AG20443 (cell line): ENCODE measurements at places on chromosomes 12 and 14.

GRCh38 chr14:70665448-70666360, 24.0 kb downstream of the TTC9 start:
- peak; percentile 76 for DNase-seq

DNA sequence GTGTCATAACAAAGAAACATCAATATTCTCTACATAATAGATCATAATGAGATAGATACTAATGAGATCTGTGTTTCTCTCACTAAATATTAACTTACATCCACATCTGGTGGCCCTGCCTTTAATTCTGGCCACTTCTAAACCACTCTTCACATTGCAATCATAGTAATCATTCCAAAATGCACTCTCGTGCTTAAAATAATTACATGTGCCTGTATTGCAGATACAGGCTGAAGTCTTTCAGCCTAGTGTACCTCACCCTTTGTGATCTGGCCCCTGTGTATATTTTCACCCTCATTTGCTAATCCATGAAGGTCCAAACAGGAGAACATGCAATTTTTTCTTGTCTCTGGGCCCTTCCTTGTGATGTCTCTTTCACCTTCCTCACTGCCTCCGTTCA, 108.0 kb downstream of the LIN7A start:
- peak; percentile 49 for DNase-seq

DNA sequence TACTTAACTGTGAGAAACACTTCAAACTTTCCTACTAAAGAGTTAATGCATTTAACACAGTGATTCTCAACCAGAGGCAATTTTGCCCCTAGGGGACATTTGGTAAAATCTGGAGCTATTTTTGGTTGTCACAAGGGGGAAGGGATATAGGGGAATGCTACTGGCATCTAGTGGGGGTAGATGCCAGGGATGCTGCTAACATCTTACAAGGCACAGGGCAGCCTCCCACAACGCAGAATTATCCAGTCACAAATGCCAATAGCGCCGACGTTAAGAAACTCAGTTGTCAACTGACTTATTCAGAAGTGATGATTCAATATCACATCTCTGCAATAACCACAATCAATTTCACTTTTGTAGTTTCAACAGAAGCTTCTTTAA, 2.0 kb downstream of the EEA1 start:
- no peak for DNase-seq

GRCh38 chr12:48126953-48127630, 7.9 kb downstream of the PFKM start:
- DNase-seq: no peak

DNA sequence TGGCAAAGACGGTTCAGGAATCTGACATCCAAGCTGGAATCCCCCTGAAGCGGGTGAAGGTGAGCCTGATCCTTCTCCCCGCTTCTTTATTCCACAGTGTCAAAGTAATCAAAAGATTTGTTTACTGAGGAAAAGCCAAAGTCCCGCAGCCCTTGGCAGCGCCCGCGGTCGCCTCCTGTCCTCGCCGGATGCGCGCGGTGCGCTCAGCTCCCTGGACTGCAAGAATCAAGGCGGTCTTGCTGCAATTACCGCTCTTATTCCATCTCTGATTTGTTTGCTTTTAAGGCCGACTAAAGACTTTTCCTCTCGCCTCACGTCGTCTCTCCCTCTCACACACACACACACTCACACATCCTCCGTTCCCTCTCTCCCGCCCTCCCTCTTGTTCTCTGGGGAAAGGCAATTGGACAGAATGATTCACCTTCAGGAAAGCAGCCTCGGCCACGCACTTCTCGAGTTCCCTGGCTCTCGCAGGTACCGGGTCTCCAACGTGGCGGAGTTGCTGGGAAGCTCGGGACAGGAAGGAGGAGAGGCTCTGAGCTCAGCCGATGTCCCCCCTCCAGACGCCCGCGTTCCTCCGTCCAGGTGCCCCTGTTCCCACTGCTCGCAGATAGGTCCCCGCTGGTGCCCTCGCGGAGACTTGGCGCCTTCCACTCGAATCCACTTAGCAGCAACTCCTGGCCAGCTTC, 68.6 kb upstream of the USP15 start:
- peak; percentile 39 for DNase-seq

DNA sequence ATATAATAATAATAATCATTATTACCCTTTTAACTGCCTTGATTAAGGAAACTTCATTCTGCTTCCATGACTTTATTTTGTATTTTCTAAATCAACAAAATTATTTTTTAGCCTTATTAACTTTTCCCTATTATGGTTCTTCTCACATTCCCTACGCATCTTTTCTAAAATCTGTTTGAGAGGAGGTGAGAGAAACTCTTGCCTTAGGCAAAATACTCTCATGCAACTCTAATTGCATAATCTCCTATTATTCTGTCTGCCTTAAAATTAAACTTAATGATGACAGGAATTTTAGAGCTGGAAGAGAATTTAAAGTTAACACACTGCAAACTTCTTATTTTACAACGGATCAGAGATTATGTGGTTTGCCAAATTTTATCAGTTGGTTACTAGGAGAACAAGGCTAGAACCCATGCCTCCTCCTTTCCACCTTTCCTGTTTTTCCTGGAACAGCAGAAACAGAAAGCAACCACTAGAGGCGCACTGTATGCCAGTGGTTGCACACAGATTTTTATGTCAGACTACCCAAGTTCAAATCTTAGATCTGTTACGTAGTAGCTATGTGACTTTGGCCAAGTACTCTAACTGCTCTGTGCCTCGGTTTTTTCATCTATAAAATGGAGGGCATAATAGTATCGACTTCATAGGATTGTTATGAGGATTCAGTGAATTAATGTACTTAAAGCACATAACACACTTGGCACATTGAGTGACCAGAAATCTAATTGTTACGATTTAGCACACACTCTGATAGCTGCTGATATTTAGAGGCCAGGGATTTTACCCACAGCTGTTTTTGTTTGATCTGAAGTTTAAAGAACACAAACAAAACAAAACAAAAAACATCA, 4.3 kb upstream of the BRMS1L start:
- DNase-seq: peak; percentile 46

DNA sequence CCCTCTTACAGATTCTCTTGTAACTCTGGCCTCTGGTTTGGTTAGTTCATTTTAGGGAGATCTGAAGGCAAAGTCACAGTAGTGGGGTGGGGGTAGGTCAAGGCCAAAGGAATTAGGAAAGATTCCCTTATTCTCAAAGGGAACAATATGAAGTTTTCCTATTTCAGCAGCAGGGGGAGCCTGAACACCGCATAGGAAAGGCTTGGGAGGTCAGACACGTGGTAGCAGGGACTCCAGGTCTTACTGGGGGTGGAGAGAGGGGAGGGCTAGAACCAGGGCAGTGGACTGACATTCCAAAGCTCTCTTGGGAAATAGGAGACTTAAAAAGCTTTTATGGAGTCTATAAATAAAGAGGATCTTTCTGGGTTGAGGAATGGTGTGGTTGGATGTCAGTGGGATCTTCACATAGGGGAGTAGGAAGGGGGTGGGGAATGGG, 1.3 kb downstream of the ZC3H10 start:
- peak; percentile 84 for DNase-seq

DNA sequence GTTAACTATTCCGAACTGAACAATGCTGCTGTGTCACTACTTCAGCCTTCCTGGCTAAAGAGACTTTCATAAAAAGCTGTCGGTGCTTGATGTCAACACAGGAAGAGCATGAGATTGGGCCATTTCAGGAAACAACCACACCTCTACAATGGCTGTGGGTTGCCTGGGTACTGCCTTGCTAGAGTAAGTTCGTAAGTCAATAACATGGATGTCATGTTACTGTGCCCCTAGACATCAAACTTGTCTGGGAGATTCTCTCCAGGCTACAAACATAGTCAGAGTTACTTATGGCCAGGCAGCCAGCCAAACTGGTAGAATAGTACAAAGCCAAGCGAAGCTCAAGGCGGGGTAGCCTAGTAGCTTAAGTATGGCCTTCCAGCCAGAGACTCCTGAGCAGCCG, 23.1 kb downstream of the MAX start:
- no peak for DNase-seq

DNA sequence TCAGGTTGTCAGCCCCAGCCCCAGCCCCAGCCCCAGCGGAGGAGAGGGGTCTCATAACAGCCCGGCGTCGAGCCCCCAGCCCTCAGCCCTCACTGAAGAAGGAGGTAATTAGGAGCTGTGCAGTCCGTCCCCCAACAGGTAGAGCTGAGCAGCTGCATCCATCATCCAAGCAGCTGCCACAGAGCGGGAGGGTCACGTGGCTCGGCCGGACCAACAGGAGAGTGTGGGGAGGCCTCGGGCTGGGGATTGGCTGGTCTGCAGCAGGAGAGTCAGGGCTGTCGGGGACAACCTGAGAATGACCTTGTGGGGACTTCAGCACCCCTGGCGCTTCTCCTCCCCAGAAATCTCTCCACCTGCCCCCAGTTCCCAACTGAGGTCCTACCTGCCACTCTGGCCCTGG, 29.6 kb downstream of the SMUG1 start:
- DNase-seq: no peak

GRCh38 chr12:128810182-128811127, 13.3 kb downstream of the SLC15A4 start:
- peak; percentile 69 for DNase-seq

DNA sequence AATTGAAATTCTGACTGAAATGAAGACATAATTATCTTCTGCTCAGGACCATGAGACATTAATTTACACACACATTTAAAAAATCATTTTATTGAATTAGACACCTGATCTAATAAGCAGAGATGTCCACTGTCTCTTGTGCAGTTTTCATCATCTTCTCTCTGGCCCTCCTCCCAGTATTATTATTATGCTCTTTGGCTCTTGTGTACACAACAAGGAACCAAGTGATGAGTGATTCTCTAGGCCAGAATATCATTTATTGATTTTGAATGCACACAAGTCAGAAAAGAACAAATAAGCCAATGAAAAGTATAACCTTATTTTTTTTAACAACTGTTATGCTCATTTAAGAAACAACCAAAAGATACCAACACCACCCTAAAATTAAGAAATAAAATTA, 244.7 kb upstream of the KRR1 start:
- DNase-seq: no peak

- DNase-seq: no peak
Observed at GRCh38 chr12:127720334-127720733, 546.6 kb upstream of the TMEM132C start.

DNA sequence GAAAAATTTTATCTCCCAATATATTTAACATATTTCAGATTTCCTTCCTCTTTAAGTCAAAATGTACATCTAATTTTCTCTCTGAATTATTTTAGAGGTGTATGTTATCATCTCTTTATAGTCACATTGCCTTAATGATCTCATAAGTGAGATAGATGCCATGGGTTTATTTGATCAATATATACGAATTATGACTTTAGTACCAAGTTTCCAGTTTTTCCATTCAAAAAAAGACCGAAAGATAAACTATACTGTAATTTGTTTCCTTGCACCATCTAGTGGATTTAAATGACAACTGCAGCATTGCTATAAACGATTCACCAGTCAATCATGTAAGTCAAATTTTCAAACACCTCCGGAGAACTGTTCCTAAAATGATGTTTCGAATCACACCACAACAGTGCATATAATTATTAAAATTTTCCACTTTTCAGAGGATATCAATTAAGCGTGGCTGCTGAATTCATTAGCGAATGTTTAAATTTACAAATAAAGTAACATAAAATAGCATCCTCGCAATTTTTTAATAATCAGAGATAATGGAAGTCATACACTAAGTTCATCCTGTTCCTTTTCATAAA, 419 bp upstream of the ATXN7L3B start:
- DNase-seq: peak; percentile 40

DNA sequence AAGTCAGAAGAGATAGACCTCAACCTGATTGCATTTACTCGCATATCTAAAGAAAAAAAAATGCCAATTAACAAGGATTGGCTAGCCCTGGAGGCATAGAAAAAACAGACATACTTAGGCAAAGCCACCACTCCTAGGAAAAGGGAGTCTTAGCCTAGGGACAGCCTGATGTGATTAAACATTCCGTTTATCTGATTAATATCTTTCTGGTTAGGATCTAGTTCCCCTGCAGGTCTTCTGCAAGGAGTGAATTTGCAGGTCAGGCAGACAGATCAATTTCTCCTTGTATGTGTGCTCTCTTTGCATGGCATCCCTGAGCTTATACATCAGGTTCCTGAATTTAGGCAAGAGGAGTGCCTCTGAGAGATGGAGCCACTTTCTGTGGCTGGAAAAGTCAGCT, 70.5 kb downstream of the ESRRB start:
- DNase-seq: no peak

GRCh38 chr14:51516706-51517395, 134.9 kb upstream of the FRMD6 start:
- DNase-seq: no peak

GRCh38 chr14:21263284-21264024, 5.8 kb downstream of the HNRNPC start:
- DNase-seq: no peak
